ENCODE measurements at places on chromosomes 4 and X.

DNA sequence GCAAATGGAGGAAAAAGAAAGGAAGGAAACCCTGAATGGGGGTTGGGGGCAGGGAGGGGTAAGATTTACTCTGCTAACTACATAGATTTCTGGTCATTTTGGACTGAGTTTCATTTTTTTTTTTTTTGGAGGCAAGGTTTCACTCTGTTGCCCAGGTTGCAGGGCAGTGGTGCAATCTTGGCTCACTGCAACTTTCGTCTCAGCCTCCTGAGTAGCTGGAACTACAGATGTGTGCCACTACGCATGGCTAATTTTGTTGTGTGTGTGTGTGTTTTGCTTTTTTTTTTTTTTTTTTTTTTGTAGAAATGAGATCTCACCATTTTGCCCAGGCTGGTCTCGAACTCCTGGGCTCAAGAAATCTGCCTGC is 223.5 kb downstream of the APBB2 start:
- DNase-seq: no peak

GRCh38 chrX:124395145-124395880 is 49.0 kb downstream of the SH2D1A start:
- DNase-seq: no peak

DNA sequence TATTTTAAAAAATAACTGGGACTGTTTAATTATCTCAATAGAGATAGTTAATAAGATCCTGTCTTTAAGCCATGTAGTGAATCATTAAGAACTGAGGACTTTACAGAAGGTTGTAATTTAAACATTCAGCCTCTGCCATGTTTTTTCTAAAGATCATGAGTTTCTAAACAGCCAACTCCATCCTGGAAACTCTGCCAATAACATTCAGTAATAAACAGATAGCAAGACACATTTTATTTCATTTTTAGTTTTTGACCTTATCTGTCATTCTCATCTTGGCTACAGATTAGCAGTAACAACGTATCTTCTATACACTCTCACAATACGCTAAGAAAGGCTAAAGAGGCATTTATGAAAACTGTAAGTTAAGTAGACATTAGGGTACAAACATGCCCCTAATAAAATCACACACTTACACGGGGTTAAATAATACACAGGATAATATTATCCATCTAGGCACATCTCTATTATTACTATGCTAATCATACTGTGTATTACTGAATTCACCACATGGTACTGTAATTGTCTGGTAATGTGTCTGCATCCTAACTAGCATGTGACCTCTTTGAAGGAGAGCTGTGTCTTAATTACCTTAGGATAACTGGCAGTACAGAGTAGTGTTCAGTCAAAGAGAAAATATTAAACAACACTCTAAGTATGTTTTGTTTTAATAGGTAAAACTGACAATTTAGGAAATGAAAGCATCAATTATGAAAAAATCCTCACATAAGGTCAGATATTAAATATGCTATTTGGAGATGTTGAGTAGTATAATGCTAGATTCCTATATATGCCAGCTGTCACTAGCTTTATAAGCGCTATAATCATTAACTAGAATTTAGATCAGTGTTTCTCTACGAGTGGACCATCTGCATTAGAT is 122.4 kb upstream of the NAP1L5 start:
- DNase-seq: no peak

- no peak for DNase-seq
These were observed 17.7 kb downstream of the PCDH18 start for GRCh38 chr4:137514406-137515111.

GRCh38 chr4:151417766-151418376 is 8.9 kb downstream of the FHIP1A start:
- no peak for DNase-seq

DNA sequence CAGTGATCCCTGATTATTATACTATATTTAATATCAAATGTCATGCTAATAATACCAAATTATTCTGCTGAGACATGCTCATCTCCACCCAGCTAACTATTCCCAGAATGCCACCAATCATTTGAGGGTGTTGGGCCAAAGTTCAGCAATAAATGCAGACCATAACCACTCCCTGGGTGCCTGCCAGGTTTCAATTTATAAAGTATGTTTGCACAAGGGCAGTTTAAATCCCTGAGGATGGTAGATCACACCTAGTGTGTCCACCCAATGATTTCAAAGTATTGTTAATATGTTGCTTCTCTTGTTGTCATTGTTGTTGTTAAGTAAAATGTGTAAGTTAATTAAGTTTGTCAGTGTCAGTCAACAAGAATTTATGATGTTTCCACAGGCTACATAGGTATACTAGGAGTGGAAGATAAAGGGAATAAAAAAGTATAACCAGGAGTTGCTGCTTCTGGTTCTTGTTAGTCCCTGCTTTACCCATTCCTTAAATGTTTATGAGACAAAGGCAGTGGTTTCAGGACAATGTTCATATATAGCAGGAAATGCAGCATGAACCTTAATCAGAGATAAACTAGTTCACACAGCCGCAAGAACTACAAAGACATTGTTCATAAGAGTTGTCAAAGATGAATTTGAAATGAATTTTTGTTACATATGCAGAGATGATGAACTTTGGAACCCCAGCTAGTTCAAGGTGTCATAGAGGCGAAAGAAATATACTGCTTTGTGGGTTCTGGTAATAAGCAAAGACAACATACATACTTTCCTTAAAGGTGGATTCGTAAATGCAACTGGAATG is 25.5 kb downstream of the HPGD start:
- DNase-seq: no peak

DNA sequence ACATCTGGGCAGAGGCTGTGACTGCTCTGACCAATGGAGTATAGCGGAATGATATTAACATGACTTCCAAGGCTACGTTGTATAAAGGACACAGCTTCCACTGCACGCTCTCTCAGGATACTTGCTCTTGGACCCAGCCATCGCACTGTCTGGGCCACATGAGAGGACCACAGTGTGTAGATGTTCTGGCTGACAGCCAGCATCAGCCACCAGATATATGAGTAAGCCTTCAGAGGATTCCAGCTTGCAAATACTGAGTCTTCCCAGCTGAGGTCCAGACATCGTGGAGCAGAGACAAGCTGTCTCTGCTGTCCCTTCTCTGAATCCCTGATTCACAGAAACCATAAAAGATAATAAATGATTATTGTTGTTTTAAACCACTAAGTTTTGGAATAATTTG is 146.8 kb upstream of the USP9X start:
- no peak for DNase-seq

DNA sequence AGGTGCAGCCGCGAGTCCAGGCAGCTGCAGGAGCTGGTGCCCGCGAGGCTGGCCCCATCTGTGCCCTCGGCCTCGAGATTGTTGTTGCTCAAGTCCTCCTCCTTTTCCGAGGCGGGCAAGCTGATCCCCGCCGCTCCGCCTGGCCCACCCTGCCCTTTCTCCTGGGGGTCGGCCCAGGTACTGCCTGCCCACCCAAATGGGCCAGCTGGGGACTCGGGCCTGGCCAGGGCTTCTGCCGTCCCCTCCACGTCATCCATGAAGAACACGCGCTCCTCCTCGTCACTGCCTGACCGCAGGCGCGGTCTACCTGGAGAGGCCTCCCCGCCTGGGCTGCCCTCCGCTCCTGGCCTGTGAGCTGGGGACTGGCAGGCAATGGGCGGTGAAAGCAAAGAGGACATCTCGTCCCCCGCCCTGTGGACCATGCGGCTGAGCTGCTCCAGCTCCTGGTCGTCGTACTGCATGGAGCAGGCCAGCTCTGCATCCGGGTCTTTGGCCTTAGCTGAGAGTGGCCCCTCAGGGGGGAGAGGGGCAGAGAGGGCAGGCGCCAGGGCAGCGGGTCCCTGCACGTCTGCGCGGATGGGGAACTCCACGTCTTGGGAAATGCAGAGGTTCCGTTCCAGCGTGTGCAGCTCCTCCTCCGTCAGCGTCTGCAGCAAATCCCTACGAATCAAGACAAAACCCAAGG is 43.1 kb upstream of the MXD4 start:
- no peak for DNase-seq

DNA sequence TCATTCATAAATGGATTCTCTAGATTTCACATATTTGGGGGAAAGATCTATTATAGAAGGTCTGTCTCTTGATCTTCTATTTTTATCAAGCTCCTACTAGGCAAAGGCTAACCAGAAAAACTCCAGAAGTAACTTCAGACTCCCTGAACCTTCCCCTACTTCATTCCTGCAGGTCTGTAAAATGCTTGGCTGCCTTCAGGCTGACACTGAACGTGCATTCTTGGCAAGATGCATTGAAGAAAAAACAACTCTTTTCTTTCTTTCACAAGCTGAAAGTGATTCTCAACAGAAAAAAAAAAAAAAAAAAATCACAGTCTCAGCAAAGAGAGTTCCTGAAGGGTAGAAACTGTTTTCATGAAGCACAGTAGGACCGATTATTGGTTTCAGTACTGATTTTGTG is 12.7 kb downstream of the OPHN1 start:
- DNase-seq: no peak

GRCh38 chrX:38268011-38268410 is 47.3 kb upstream of the SRPX start:
- no peak for DNase-seq

DNA sequence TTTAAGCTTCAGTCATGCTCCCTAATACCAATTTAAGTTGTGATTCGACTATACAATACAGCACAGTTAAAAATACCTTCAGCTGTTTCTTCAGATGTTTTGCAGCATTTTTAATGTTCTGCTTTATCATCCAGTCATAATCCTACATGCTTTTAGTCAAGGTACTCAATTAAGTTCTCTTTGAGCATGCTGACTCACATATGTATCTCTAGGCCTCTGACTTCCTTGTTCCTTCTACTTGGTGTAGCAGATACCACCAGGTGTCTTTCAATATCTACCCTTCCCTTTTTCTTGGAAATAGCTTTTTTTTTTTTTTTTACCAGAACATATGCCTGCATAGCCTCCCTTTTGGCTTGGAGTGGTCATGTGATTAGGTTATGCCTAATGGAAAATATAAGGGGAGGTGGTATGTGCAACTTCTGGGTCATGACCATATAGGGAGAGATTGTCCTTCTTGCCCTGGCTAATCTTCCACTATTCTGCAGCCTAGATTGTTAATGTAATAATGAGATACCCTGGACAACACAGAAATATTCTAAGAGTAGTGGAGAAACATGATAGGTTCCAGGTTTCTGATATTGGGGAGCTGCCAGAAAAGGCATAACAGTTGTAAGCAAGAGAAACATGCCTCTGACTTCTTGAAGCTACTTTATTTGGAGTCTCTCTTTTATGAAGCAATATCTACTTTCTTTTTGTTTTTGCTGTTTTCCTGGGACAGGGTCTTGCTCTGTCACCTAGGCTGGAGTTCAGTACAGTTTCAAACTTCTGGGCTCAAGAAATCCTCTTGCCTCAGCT is 737.2 kb upstream of the SLIT2 start:
- no peak for DNase-seq

- no peak for DNase-seq
These were observed 608 bp downstream of the TAF1 start for GRCh38 chrX:71366674-71367256.

- peak; percentile 9 for DNase-seq
These were observed 802 bp downstream of the BMP2K start for GRCh38 chr4:78776729-78777575.

DNA sequence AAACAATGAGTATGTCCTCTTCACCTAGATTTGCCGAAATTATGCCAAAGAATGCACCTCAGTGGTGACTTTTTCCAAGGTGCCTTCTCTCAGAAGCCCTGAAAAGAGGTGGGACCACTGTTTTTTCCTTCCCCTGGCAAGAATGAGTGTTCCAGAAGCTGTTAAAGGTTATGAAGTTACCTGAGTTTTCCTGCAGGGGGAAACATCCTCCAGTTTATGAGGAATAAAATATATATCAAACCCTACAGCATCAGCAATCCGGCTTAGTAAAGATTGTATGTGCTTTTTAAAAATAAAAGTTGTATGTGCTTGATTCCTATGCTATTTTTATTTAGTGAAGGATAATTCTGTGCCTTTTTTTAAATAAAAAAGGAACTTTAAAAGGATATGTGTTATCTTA is 73.3 kb downstream of the RBM46 start:
- no peak for DNase-seq

- no peak for DNase-seq
These were observed 103.0 kb upstream of the KLF3 start for GRCh38 chr4:38560768-38561558.

- DNase-seq: no peak
These were observed 220.6 kb upstream of the ZC4H2 start for GRCh38 chrX:65196758-65197360.

DNA sequence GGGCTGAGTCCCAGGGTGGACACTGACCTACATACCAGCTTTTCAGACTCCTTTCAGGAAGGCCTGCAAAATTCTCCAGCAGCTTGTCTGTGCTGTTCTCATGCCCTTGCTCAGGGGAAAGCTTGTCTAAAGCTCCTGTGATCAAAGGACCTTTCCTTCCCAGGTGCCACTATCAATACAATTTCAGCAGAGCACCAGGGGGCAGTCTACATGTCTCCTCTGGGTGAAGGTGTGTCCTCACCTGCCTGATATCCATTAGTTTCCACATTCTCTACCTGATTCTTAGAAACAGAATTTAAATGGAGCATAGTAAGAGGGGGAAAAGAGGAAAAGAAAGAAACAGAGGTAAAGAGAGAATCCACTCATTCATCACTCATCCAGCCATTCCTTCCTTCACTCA is 114.2 kb downstream of the PPARGC1A start:
- no peak for DNase-seq

DNA sequence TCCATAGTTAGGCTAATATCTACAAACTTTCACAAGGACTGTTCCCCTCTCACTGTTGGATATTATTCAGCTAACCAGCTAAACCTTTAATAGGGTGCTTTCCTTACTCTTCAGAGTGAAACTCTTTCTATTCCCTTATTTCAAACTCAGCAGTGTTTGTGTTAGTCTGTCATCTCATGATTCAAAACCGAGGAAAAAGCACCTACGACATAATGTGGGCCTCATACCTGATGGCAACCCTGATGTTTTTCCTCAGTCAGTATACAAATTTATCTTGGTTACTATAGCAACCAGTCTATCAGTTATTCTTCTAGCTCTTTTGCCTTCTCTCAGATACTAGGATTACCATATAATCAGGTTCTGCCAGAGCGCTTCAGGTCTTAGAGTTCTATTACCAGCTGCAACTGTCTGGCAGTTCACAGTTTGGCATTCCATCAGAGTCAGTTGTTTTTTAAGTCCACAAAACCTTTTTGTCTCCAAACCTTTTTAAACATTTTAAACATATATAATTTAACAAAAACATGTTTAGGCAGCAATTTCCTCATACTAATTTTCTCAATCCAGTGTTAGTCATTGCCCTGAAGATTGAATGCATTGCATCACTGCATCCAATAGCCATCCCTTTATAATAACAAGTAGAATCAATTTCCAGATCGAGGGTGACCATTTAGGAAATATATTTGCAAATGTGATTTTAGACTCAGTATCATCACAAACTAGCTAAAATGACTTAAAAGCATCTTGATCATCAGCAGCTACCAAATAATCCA is 7.4 kb downstream of the WDR44 start:
- no peak for DNase-seq

- DNase-seq: no peak
These were observed 31.3 kb upstream of the ASMTL start for GRCh38 chrX:1483843-1484637.

GRCh38 chr4:71772592-71772991 is 11.3 kb downstream of the GC start:
- DNase-seq: no peak

All from esophagus squamous epithelium (tissue), 5 donors.